ENCODE measurements at places on chromosomes 1 and 21. TPM values are rescaled to one million over a fixed set of nuclear protein-coding genes. Genes with fewer than 3 reads are reported as not detected.

DNA sequence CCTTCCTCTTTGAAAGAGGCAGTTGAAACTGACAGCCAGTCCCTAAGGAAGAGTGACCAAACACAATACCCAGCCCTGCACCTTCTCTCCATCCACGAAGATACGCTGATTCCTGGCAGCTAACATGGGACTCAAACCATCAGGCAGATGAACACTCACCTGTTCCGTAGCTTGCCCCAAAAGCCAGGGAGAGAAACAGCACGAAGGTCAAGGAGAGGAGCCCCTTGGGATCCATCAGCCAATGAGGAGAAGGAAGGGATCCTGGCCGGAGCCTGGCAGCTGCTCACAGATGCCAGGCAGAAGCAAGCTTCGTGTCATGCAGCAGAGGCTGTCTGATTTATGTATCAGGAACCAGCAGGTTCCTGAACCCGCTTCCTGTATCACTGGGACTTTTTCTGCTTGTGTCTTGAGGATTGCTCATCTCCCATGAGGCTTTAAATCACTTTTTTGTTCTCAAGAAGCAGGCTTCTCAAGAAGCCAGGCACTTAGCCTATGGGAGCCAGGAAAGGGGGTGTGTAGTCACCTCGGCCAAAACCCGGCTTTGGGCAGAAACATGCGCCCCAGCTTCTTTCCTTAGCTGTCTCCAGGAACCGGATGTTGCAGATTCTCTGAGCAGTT, at the start of gene SLAMF1:
TSS of gene SLAMF1 (minus strand) at position 334 of the 618 bp plus-strand sequence. CDS start at position 235, 99 bp downstream.
- H3K36me3 ChIP-seq: no peaks in the 10 kb centered on the region
- H3K4me1 ChIP-seq: peaks cover 20% of the 10 kb centered on the region
- peak within 1 kb of the TSS; percentile 47 for H3K27ac ChIP-seq
- peak within 1 kb of the TSS; percentile 34 for H3K4me3 ChIP-seq
- no peak for DNase-seq

GRCh38 chr1:202072211-202072765, 50.4 kb upstream of the GPR37L1 start:
- no peak overlapping the region for H3K4me3 ChIP-seq
- DNase-seq: no peak
- no peak overlapping the region for H3K27ac ChIP-seq
- no peaks in the 10 kb centered on the region for H3K4me1 ChIP-seq
- H3K27me3 ChIP-seq: no peaks in the 10 kb centered on the region

NCMAP gene
- total RNA-seq: 9.2 TPM

DNA sequence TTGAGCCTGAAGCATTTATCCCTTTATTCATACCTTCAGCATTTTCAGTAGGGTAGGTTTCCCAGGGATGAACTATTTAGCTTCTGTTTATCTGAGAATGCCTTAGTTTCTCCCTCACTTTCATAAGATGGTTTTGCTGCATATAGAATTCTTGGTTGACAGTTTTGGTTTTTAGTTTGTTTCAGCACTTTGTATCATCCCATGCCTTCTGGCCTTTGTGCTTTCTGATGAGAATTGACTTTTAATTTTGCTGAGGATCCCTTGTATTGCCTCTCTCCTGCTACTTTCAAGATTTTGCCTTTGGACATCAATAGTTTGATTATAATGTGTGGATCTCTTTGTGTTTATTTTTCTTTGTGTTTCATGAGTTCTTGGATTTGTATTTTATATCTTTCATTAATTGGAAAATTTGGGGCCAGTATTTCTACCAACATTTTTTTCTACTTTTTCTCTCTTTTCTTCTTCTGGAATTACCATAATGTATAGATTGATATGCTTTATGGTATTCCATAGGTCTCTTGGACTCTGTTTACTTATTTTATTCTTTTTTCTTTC, 236.6 kb downstream of the LBR start:
- no peaks in the 10 kb centered on the region for H3K36me3 ChIP-seq
- no peaks in the 10 kb centered on the region for H3K4me1 ChIP-seq
- H3K4me3 ChIP-seq: no peak overlapping the region
- no peaks in the 10 kb centered on the region for H3K27me3 ChIP-seq
- DNase-seq: no peak

FALEC gene
- total RNA-seq: not detected

DNA sequence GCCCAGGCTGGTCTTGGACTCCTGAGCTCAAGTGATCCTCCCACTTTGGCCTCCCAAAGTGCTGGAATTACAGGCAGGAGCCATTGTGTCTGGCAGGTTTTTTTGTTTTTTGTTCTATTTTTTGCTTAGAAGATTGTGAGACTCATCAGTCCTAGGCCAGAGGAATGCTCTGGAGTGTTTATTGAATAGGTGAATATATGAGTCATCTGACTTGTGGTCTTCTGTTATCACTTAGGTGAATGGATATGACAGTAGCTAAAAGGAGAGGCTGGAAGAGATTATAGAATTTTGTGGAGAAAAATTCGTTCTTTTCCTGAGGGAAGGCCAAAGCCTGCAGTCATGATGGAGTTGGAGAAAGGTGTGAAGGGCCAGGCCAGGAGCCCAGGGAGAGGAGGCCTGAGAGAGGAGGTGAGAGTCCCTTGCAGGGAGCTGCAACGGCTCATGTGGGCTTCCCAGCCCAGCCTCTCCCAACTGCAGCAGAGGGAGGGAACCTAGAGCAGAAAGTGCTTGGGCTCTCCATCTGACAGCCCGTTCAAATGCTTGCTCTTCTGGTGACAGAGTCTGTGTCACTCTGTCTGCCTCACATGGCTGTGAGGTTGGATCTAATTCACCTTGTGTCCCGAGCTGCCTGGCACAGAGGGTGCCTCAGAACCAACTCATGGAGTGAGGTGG, 31.6 kb upstream of the ACOT11 start:
- no peak overlapping the region for H3K4me3 ChIP-seq
- H3K27ac ChIP-seq: no peak overlapping the region
- no peaks in the 10 kb centered on the region for H3K36me3 ChIP-seq
- H3K27me3 ChIP-seq: no peaks in the 10 kb centered on the region
- H3K4me1 ChIP-seq: no peaks in the 10 kb centered on the region

DNA sequence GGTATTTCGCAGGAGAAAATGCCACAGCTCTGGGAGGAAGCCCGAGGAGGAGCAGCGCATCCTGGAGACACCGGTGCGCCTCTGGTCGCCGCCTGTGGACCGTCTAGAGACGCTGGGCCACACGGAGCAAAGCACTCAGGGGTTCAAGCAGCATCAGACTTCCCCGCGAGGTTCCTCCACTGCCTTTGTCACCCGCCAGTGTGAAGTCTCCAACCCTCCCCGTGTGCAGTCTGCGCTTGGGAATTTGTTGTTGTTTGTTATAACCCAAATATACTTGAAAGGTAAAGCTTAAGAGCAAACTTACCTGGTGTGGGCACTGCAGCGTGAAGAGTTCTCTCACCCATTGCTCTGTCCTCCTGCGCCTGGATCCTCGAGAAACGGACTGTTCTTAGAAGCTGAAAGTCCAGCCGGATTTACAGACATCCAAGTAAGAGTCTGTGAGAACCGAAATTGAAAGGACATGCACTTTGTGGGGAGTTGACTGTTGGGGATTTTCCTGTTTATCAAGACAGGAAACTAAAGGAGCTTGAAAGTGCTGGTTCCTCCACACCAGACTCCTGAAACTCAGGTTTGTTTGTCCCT, at the start of gene GBP4:
TSS of gene GBP4 (minus strand) at position 452 of the 582 bp plus-strand sequence. CDS start at position 344, 108 bp downstream.
- peak within 1 kb of the TSS; percentile 64 for H3K4me3 ChIP-seq
- no peaks in the 10 kb centered on the region for H3K27me3 ChIP-seq
- peaks cover 37% of the 10 kb centered on the region for H3K4me1 ChIP-seq
- H3K27ac ChIP-seq: peak within 1 kb of the TSS; percentile 84
- no peaks in the 10 kb centered on the region for H3K36me3 ChIP-seq
- peak; percentile 64 for DNase-seq

DNA sequence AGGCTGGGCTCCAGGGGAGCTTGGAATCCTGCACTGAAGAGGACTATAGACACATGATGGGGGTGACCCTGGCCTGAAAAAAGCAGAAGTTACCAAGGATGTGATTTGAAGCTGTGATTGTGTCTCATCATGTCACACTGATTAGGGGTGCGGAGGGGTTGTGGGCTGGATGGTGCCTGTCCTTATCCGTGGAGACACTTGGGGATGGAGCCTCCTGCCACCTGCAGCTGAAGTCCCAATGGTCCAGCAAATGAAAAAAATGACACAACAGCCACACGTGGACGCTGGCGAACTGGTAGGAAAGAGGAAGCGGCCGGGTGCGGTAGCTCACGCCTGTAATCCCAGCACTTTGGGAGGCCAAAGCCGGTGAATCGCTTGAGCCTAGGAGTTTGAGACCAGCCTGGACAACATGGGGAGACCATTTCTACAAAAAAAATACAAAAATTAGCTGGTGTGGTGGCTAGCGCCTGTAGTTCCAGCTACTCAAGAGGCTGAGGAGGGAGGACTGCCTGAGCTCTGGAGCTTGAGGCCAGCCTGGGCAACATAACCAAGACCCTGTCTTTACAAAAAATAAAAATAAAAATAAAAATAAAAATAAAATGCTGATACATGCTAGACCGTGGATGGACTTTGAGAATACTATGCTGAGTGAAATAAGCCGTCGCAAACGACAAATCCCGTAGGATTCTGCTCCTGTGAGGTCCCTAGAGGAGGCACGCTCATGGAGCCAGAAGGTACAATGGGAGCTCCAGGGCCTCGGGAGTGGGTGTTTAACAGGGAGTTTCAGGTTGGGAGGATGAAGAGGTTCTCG, 838 bp upstream of the IBA57 start:
- peaks cover 7% of the 10 kb centered on the region for H3K36me3 ChIP-seq
- H3K4me1 ChIP-seq: peaks cover 55% of the 10 kb centered on the region
- peak overlapping the region; percentile 100 for H3K27ac ChIP-seq
- peak overlapping the region; percentile 77 for H3K4me3 ChIP-seq
- peaks cover 8% of the 10 kb centered on the region for H3K27me3 ChIP-seq
- peak; percentile 61 for DNase-seq

Data from lower lobe of right lung (tissue), 2 donors.